ENCODE measurements at places on chromosomes 16 and 17.
A peak's percentile ranks its signal among the peaks of the same experiment; 100 is the strongest.

DNA sequence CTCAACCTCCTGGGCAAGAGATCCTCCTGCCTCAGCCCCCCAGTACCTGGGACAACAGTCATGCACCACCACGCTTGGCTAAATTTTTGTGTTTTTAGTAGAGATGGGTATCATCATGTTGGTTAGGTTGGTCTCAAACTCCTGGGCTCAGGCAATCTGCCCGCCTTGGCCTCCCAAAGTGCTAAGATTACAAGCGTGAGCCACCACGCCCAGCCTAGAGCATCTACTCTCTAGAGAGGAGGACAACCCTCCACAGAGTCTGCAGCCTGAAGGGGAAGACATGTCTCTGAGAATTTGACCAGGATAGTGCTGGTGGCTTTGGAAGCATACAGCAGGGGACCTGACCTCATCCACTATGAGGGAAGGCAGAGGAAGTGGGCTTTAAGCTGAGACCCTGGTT is 4.7 kb upstream of the GRB2 start:
- no peak for DNase-seq

- DNase-seq: no peak
Measured at GRCh38 chr17:70270554-70270953, 101.2 kb downstream of the KCNJ2 start.

DNA sequence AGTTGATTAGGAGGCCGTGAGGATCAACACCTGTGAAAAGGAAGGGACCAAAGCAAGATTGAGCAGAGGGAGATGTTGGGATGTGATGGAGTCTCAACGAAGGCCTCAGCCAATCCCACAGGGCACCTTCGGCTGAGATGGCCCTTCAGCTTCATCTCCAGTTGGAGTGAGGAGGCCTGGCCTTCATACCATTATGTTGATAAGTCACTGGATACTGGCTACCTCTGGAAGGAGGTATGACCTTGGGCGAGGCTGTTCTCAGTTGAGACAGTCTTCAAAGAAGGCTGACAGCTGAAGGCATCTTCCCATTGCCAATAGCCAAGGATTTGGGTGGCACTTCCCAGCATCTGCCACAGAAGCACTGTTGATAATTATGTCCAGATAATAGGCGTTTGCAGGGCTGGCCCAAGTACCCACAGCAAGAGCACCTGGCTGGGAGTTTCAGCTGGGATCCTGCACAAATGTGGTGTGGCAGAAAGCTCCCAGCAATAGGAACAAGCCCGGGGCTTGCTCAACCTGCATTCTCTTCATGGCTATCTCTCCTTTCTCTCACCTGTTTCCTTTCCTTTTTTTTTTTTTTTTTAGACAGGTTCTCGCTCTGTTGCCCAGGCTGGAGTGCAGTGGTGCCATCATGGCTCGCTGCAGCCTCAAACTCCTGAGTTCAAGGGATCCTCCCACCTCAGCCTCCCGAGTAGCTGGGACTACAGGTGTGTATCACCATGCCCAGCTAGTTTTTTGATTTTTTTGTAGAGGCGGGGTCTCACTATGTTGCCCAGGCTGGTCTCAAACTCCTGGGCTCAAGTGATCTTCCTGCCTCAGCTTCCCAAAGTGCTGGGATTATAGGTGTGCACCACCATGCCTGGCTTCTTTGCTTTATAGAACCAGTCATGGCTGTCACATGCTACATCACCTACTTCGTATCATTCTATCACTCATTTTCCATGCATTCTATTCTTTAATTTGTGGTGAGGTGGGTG is 18.2 kb upstream of the MAP3K14 start:
- no peak for DNase-seq

DNA sequence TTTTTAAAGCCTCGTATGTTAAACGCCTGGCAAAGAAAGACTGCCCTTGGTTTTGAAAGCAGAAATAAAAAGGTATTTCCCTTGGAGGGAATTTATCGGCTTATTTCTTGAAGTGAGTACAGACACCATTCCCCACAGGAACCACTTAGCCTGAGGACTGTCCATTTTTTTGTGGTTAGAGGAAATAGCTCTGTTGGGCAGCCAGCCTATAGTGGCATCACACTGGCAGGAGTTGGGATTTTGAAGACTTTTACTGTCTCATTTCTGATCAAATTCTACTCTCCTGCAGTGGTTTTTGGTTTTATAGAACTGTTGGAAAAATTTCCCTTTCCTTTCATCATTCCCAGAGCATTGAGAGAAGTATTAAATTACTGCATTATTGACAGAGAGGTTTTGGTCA is 34.1 kb upstream of the CDC6 start:
- no peak for DNase-seq

DNA sequence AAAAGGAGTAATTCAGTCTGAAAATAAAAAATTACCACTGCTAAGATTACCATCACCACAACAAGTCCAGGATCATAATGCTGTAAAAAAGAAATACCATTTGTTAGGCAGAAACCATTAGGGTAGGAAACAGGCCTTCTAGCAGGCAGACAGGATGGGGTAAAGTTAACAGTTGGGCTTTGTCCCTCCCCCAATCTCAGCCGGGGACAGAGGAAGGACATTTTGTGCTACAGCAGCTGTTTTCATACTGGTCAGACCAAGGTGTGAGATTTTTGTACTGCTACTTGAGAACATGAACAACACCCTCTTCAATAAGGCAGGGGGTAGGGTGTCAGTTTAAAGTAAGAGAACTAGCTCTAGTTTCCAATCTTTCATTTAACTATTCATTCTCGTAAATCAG is 49.2 kb upstream of the ITGA2B start:
- no peak for DNase-seq

GRCh38 chr16:28585674-28586073 is 11.2 kb downstream of the SULT1A2 start:
- no peak for DNase-seq

- peak; percentile 19 for DNase-seq
Measured at GRCh38 chr16:28623172-28623711, 13.4 kb upstream of the SULT1A1 start.

DNA sequence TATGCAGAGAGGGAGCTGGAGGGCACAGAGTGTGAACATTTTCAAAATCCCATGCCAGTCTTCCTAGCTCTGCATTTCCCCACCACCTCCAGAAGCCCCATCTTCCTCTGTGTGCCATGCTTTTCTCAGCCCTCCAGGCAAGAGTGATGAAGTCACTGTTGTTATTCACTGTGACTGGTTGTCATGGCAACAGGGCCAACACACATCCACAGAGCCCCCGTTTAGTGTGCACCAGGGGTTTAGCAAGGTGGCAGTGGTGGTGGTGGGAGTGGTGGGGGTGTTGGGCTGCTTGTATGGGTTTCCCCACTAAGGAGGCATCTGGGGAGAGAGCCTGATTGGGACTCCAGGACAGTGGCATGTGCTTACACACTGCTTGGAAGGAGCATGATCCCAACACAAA is 309.9 kb upstream of the ASIC2 start:
- DNase-seq: no peak
